Mucosa of gallbladder (tissue), 1 donor: ENCODE measurements at places on chromosomes 5 and 9. TPM values are rescaled to one million over a fixed set of nuclear protein-coding genes. Genes with fewer than 3 reads are reported as not detected.

DNA sequence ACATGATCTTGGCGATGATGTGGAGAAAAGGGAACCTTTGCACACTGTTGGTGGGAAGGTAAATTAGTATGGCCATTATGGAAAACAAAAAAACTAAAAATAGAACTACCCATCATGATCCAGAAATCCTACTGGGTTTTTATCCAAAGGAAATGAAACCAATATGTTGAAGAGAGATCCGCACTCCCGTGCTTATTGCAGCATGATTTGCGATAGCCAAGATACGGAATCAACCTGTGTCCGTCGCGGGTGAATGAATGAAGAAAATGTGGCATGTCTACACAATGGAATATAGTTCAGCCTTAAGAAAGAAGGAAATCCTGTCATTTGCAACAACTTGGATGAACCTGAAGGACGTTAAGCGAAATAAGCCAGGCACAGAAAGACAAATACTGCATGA is 84.5 kb downstream of the TTLL11 start:
- no peak for DNase-seq

OLFM1 gene
- 13.4 TPM for total RNA-seq

- DNase-seq: no peak
Measured at GRCh38 chr5:12743582-12743981, 839.3 kb upstream of the CTNND2 start.

DNA sequence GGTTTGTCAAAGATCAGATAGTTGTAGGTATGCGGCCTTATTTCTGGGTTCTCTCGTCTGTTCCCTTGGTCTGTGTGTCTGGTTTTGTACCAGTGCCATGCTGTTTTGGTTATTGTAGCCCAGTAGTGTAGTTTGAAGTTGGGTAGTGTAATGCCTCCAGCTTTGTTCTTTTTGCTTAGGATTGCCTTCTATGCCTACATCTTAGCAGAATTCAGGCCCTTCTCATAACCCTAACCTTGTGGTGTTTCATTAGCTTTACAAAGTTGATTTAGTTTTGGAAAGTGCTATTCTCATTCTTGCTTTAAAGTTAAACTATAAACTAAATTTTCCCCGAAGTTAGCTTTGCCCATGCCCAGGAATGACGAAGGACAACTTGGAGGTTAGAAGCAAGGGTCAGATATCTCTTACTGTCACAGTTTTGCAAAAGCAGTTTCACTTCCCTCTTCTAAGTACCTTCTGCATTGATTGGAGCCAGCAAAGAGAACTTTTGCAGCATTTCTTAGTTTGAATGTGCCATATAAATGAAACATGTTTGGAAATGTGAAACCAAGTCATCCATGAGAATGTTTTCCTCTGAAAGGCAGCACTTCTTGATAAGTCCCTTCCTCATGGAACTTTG is 274.3 kb upstream of the DMRT1 start:
- no peak for DNase-seq

UGT3A2 gene
- total RNA-seq: not detected

NR5A1 gene
- total RNA-seq: 0.37 TPM
